Bone marrow (tissue), 2 donors: ENCODE measurements at places on chromosomes 1 and 21.

DNA sequence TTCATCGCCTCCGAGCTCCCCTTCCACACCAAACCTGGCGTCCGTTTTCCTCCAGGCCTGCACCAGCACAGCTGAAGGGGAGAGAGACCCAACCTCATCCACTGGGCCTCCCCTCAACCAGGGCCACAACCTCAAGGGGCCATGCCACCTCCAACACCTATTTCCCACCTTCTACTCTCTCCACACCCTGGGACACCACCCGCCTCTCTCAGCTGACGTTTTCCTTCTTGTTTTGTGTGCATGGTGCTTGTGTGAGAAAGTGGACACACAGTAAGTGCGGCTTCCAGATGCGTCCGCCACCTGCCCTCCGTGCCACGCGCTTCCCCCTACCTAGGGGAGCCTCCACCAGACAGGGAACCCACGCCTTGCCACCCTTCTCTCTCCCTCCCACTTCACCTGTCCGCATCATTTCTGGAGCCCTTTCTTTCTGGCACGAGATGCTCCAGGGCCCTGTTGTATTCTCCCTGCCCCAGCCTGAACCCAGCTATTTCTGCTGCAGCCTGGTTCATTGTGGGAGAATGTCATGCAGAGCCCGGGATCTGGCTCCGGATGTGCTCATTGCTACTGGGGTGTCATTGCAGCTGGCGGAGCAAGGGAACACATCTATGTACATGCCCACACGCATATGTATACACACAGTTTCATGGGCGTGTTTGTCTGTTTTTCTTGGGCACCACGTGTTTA lies 1.3 kb upstream of the GNB1 start:
- DNase-seq = no peak

DNA sequence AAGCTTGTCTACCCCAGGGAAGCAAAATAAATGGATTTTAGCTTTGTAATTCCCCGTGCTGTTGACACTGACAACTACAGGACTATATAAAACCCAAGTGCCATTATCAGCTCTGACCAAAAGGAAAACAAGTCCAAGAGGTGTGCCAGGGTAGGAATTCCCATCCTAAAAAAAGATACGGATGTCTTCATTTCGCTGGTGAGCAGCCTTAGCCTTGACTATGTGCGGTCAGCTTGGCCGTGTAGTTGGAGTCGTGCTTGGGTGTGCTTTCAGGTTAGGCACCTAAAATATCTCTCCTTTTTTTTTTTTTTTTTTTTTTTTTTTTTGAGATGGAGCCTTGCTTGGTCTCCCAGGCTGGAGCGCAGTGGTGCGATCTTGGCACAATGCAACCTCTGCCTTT lies 28.9 kb upstream of the ACTN2 start:
- DNase-seq = no peak

DNA sequence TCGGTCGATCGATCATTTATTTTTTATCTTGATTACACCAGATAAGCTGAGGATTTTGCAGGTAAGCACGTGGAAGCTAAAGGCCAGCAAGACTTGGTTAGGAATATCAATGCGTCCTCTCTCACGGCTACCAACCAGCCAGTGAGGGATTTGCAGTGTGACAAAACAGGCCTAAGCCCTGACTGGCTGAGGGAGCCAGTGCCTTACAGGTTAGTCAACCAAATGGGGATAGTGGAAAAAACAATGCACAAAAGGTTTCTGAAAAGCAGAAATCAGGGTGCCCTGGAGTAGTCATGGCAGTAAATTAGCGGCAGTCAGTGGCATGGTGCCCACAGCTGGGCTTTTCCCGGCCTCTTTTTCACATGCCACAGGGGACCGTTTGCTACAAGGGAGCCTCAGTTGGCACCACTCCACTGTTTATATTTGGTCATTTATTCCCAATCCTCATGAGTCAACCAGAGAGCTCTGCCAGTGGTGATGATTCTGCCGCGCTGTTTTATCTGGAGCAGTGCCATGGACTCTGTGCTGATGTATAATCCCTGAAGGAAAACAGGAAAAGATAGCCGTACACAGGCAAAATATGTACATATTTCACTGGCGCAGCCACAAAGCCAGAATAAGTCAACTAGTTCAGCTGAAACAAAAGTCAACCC lies 167.6 kb downstream of the RHOU start:
- no peak for DNase-seq

GRCh38 chr1:200675588-200675852 lies 5.8 kb upstream of the DDX59 start:
- no peak for DNase-seq

DNA sequence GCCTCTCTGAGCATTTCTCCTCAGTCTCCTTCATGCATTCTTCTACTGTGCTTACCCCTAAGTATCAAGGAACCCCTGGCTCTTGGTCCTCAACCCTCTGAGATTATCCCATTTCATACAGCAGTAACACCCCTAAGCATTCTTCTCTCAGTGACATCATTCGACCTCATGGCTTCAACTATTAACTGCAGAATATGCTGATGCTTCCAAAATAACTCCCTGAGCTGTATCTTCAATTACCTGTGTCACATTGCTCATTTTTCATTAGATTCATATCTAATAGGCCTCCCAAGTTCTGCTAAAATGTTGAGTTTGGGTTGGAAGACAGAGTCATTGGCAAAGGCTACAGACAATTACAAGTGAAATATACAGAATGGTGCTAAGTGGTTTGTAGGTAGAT lies 7.5 kb downstream of the CAPN8 start:
- no peak for DNase-seq

- no peak for DNase-seq
Observed at GRCh38 chr1:159468321-159468720, 28.8 kb downstream of the OR10J1 start.

DNA sequence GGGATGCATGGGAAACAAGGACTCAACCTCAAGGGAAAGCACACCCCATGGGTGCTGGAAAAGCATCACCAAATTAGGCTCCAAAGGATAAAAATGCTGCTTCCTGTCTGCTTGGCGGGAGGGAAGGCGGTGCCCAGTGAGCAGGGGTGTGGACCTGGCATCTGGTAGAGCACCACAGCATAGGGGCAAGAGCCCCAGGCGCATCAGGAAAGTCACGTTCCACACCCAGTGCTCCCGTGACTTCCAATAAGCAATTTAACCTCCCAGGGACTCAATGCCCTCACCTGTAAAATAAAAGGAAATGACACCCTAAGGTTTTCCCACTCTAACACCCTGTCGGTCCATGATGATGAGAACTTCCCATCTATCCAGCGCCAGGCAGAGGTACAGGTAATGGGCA lies 206.0 kb downstream of the SETD4 start:
- DNase-seq = no peak

DNA sequence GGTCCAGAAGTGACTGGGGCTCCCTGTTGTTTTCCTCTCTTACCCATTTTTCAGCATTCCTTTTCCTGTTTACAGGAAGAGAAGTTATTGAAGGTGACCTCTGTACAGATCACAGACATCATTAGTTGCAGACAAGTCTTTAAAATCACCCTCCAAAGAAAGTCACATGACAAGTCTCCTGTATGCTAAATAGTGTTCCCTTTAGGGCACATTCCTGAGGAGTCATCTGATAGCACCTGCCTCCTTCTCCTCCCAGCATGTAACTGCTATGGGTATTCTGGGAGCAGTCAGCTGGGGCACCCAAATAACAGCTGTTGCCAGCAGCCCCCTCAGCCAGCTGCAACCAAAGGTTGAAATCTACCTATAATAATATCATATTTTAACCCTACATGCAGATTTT lies 200.6 kb downstream of the PTGER3 start:
- DNase-seq = no peak

- DNase-seq = no peak
Observed at GRCh38 chr1:114118351-114118990, 35.2 kb downstream of the SYT6 start.

DNA sequence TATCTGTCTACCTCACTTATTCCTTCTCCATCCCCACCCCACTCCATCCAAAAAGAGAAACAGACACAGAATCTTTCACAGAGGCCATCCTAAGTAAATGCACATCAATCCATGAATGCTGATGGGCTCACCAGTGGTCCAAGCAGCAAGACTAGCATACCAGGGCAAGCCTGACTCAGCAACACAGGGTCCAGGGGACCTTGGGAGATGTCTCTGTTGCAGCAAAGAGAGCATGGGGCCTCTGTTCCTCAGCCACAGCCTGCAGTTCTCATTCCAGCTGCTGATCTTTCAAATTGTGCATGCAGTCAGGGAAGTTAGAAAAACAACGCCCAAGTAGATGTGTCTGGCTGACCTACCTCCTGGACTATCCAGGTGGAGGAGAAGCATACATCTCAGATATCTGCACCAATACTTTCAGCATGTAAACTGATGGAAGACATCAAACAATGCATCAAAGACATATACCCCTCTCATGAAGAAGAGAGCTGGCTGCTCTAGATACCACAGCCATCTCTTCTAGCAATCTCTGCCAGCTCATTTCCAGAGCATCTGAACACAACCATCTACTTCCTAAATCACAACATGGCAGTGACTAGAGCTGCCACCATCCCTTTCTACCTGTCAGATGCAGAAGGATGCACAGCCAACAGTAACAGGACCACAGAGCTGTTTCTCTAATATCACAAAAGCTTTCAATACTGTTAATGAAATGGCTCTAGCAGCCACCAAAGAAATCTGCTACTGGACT lies 54.5 kb downstream of the CD34 start:
- no peak for DNase-seq

DNA sequence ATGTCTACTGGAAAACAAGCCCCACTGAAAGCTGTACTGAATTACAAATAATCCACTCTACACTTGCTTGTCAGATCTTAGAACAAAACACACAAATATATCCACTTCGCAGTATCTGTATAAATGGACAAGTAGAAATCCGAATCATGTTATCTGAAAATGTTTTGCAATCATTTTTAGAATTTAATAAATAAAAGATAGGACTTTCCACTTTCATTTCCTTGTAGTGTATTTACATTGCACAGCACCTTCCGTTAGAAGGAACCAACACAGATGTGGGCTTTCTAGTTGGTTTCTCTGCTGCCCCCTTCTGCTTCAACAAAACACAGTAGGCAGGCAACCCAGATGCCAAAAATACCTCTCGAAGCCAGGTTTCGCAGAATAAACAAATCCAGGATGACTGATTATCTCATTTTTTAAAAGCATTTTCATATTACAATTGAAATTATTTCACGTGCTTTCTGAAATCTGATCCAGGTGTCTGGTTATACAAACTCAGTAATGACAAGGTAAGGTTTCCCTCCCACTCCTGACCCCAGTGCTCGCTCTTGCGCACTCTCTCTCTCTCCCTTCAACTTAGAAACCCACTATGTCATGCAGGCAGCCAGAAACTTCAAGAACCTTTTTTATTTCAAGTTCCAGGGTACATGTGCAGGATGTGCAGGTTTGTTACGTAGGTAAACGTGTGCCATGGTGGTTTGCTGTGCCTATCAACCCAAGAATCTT lies 389.9 kb downstream of the SMYD3 start:
- no peak for DNase-seq

- no peak for DNase-seq
Observed at GRCh38 chr21:43354026-43354420, 72.9 kb downstream of the SIK1 start.

DNA sequence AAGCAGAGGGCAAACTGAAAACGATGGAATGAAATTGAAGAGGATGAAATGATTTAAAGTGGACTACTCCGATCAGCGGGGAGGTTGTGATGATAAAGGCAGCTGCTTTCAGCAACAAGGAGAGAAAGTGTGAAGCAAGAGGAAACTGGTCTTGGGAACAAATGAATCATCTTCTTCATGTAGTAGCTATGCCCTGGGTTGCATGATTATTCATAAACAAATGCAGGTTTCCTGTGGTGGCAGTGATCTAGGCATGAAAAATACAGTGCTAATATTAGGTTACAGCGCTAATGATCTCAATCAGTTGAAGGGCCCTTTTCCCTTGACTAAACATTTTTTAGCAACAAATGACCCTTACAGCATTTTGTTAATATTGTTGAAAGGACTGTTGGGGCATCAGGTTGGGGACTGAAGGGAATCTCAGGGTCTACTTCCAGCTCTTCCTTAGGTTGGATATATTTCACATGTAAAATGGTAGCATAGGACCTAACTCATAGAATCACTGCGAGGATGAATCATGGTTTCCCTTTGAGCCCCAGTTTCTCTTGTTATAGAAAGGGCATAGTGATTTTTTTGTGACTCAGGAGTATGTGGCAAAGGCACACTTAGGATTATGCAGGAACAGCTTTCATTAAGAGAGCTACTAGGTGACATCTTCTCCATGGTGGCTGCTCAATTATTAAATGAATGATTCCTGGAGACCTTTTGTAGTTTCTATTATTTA lies 1.9 kb upstream of the ZFYVE9 start:
- peak; percentile 38 for DNase-seq

GRCh38 chr1:209855006-209855405 lies 27.2 kb downstream of the UTP25 start:
- no peak for DNase-seq

- no peak for DNase-seq
Observed at GRCh38 chr21:34018185-34018584, 55.2 kb upstream of the MRPS6 start.

GRCh38 chr1:212718499-212718898 lies 18.9 kb upstream of the BATF3 start:
- no peak for DNase-seq

DNA sequence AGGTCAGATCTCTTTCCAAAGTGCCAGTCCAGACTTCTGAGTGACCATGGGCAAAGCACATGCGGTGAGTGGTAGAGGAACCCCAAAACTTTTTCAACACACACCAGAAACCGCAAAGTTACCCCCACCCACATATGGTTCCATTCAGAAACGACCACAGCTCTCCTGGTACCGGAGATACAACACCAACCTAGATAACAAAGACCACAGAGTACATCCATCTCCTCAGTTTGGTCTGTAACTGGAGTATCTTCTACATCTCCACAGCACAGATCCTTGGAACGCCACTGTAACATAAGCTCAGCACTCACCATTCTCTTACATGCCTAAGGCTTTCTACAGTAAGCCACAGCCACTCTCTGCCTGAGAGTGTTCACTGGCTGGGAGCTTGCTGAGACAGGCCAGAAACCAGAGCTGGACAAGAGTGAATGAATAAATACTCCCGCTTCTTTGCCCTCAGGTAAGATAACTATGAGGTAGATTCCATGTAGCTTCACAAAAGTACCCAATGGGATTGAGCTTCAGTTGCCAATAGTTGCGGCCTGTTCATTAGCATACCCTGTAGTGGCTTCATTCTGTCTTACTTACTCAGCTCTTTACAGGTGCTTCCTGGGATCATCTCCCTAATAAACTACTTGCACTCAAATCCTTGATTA lies 81.8 kb downstream of the SMYD3 start:
- DNase-seq = no peak

- DNase-seq = no peak
Observed at GRCh38 chr1:116062201-116062600, 49.0 kb upstream of the MAB21L3 start.
